ENCODE measurements at places on chromosomes 11 and 22.

- peak; percentile 87 for DNase-seq
Measured at GRCh38 chr11:3841426-3842350, 929 bp upstream of the RHOG start.

DNA sequence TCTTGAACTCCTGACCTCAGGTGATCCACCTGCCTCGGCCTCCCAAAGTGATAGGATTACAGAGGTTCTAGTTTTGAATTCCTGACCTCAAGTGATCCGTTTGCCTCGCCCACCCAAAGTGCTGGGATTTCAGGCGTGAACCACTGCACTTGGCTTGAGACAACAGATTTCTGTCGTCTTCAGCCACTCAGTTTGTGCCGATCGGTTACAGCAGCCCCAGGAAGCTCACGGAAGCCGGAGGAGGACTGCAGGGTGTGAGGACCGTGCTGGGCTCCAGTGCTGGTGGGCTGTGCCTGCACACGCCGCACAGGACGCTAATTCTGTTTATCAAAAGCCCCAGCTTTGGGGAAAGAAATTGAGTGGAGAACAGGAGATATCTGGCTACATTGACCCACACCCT is 82.0 kb downstream of the CELSR1 start:
- DNase-seq: no peak

DNA sequence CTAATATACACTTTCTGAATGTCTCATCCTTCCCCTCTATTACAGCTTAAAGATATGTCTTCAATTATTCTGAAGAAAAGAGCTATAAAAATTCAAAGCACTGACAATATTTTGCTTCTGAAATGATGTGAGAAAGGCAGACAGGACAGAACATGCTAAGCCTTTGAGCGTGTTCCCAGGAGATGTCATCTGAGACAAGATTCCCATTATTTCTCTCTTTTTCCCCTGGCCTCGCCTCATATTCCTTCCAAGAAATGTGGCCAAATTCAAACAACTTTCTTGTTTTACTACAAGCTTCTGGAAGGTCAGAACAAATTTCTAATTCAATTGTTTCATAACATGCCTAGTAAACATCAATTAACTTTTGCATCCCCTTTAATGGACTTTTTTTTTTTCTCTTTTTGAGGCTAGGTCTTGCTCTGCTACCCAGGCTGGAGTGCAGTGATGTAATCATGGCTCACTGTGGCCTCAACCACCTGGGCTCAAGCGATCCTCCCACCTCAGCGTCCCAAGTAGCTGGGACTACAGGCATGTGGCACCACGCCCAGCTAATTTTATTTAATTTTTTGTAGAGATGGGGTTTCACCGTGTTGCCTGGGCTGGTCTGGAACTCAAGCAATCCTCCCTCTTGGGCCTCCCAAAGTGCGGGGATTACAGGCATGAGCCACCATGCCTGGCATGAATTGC is 37.1 kb upstream of the NFRKB start:
- DNase-seq: no peak

- no peak for DNase-seq
Measured at GRCh38 chr11:18671246-18671645, 27.3 kb upstream of the TMEM86A start.

- no peak for DNase-seq
Measured at GRCh38 chr11:111395749-111396148, 16.7 kb upstream of the POU2AF1 start.

DNA sequence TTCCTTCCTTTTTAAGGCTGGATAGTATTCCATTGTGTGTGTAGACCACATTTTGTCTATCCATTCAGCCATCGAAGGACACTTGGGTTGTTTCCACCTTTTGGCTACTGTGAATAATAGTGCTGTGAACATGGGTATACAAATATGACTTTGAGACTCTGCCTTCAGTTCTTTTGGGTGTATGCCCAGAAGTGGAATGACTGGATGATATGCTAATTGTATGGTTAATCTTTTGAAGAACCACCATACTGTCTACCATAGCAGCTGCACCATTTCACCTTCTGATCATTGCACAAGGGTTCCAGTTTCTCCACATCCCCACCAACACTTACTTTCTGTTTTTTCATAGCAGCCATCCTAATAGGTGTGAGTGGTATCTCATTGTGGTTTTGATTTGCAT is 30.3 kb downstream of the SGSM1 start:
- no peak for DNase-seq

- DNase-seq: peak; percentile 94
Measured at GRCh38 chr11:118659314-118659952, 20.0 kb downstream of the TREH start.

DNA sequence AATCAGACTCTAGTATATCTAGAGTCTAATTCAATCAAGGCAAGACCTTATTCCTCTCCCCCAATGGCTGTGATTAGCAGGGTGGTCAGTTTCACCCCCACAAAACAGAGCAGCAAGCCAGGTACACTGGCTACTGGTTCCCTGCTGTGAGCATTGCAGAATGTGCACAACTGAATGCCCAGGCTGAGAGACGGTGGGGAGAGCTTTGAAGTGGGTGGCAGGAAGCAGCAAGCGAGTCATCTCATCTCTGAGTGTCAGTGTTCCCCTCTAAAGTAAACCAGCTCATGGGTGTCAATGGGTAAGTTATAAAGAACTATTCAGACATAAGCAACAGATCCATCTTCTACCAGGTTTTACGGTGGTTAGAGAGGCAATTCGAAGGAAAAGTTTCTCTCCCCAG is 37.6 kb downstream of the GAB4 start:
- no peak for DNase-seq

GRCh38 chr22:23402275-23403151 is 177.6 kb downstream of the IGLL1 start:
- DNase-seq: peak; percentile 78

DNA sequence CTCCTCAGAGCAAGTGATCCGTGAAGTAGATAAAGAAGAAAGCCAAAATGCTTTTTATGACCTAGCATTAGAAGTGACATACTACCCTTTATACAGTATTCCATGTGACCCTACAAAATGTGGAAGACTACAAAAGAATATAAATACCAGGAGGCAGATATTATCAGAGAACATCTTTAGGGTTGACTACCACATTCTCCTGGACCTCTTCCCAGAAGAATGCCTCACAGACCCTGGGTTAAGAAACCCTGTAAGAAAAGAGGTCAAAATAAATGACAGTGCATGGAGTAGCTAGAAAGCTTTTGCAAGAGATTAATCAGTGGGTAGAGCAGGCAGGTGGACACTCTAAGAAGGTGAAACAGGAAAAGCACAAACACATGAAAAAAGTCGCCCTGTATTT is 69.2 kb downstream of the FANCF start:
- DNase-seq: no peak

- DNase-seq: no peak
Measured at GRCh38 chr22:39631381-39632286, 61.1 kb downstream of the CACNA1I start.

- no peak for DNase-seq
Measured at GRCh38 chr22:20674998-20675397, 98.9 kb upstream of the SERPIND1 start.

- DNase-seq: no peak
Measured at GRCh38 chr11:13287036-13287435, 9.4 kb downstream of the BMAL1 start.

DNA sequence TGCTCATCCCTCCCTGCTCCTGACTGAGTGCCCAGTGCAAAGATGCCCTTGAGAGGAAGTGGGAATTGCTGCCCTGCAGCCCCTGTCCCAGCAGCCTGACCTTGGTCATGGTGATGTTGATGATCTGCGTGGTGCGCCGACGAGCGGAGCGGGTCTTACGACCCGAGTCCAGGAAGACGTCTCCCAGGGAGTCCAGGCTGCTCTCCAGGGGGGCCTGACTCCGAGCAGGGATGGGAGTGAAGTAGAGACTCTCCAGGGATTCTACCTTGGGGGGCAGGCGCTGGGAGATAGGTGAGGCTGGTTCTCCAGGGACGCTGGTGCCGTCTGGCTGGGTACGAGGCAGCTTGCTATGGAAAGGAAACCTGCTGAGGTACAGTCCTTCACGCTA is 8.4 kb downstream of the IL18BP start:
- DNase-seq: no peak

GRCh38 chr11:88414981-88415413 is 77.5 kb upstream of the CTSC start:
- DNase-seq: no peak

- DNase-seq: peak; percentile 85
Measured at GRCh38 chr22:43388420-43388851, 23.4 kb upstream of the MPPED1 start.

DNA sequence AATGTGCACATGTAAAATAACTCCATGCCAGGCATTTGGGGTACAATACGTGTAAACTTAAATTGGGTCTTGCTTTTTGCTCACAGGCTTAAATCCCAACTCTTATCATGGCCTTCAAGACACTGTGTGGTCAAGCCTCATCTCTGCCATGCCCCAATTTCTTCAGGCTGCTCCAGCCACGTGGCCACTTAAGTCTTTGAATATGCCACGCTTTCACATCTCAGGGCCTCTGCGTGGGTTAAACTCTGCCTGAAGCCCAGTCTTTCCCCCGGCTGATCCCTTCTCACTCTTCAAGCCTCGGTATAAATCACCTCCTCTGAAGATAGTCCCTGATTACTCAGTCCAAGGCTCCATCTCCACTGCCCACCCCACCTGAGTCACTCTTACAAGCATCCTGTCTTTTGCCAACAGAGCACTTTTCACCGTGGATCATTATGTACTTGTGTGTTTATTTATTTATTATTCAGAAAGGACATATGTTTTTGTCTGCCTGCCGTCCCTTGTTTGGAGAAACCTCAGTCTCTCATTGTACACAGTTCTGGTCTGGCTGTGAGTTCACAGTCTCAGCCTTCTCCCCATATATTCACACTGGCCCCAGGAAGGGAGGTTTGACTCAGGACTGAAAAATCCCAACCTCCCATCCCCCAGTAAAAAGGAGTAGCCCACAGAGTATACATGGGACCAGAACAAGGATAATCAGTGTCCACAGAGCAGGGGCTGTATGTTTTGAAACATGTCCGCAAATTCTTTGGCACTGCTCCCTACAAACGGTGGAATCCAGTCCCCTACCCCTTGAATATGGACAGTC is 344.7 kb downstream of the MN1 start:
- no peak for DNase-seq

GRCh38 chr11:132202621-132203020 is 832.2 kb downstream of the NTM start:
- DNase-seq: no peak

DNA sequence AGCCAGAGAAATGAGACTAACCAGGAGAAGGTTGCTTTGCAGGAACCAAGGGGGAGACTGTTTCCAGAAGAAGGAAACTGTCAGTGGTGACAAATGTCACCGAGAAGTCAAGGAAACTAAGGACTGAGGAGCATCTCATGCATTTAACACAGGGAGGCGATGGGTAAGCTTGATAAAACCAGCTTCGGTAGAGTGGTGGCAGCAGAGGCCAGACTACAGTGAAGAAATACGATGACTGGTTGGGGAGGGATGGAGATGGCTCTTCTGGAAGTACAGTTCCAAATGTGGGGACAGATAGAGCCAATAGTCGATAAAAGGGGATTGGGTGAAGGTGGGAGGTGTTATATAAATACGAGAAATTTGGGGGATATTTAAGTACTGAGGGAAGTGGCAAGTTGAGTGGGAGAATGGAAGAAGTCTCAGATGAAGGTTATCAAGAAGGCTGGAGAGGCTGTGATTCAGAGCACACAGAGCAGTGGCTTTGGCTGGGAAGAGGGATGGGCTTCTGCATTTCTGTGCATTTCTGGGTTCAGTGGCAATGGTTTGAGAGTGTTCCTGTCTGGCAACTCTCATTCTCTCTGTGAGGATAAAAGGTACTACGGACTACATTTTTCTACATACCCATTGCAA is 29.2 kb downstream of the SC5D start:
- no peak for DNase-seq
